ENCODE measurements at places on chromosomes 1 and 21. TPM values are rescaled to one million over a fixed set of nuclear protein-coding genes. Genes with fewer than 3 reads are reported as not detected.

LCE1F gene
- total RNA-seq, result not detected

PPOX gene
- total RNA-seq, result 15.2 TPM

CEP85 gene
- total RNA-seq, result 13.6 TPM

PCP4 gene
- 0.68 TPM for total RNA-seq

HRNR gene
- not detected for total RNA-seq

CFHR1 gene
- total RNA-seq, result not detected

- no peak for DNase-seq
- no peaks in the 10 kb centered on the region for H3K4me1 ChIP-seq
- H3K27me3 ChIP-seq, result no peaks in the 10 kb centered on the region
- no peak overlapping the region for H3K27ac ChIP-seq
- no peaks in the 10 kb centered on the region for H3K36me3 ChIP-seq
- no peak overlapping the region for H3K4me3 ChIP-seq
Measured at GRCh38 chr1:229170778-229171505, 100.0 kb upstream of the RAB4A start.

GRCh38 chr1:234528074-234528865 is 49.3 kb upstream of the TARBP1 start:
- H3K36me3 ChIP-seq, result no peaks in the 10 kb centered on the region
- H3K4me3 ChIP-seq, result no peak overlapping the region
- H3K4me1 ChIP-seq, result peaks cover 86% of the 10 kb centered on the region
- H3K27ac ChIP-seq, result peak overlapping the region; percentile 33
- DNase-seq, result no peak

DNA sequence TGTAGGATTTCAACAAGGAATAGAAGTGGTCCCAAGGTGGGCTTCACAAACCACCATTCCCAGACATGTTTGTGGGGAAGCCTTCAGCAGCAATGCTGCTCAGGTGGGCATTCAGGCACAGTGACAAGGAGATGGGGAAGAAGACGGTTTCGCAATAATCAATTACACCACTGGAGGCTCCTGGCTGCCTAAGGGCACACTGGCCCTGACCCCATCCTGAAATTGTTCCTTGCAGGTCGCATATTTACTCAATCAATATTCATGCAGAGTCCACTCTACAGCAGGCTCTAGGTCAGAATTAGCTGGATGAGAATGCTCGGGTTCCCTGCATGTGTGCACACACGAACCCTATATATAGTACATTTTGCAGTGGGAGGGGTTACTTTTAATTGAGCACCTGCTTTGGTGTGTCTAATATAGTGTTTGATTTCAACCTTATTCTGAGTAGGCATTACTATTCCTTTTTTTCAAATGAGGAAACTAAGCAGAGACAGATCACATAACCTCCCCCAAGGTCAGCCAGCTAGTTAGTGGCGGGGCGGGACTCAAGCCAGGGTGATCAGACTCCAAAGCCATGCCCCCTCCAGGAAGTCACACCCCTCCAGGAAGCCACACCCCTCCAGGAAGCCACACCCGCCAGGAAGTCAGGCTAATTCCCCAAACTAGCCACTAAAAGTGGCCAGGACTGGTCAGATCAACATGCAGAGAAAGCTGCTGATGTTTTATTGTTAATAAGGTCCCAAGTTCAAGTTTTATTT is 106.5 kb downstream of the HLCS start:
- H3K36me3 ChIP-seq, result no peaks in the 10 kb centered on the region
- H3K27ac ChIP-seq, result no peak overlapping the region
- no peak for DNase-seq
- H3K4me1 ChIP-seq, result no peaks in the 10 kb centered on the region

- H3K4me3 ChIP-seq, result no peak overlapping the region
- no peak overlapping the region for H3K27ac ChIP-seq
- no peaks in the 10 kb centered on the region for H3K36me3 ChIP-seq
- DNase-seq, result peak; percentile 43
Measured at GRCh38 chr1:196660852-196661251, 9.0 kb downstream of the CFH start.

- H3K27me3 ChIP-seq, result no peaks in the 10 kb centered on the region
- no peak overlapping the region for H3K4me3 ChIP-seq
- H3K36me3 ChIP-seq, result no peaks in the 10 kb centered on the region
- DNase-seq, result no peak
- H3K4me1 ChIP-seq, result peaks cover 10% of the 10 kb centered on the region
Measured at GRCh38 chr1:85224734-85225623, 24.2 kb upstream of the SYDE2 start.

Measured in left lung (tissue), 14 donors.